Stimulated activated CD4-positive, alpha-beta T cell treated with anti-CD3 and anti-CD28 coated beads, Interleukin-1b, Interleukin-23, amount 100 ng/mL, for 48 hours (primary cell): ENCODE measurements at places on chromosomes 5 and 9.

GRCh38 chr9:91060520-91061343, 259.1 kb downstream of the SYK start:
- DNase-seq: no peak

- DNase-seq: no peak
Observed at GRCh38 chr9:91771027-91771426, 179.0 kb downstream of the ROR2 start.

DNA sequence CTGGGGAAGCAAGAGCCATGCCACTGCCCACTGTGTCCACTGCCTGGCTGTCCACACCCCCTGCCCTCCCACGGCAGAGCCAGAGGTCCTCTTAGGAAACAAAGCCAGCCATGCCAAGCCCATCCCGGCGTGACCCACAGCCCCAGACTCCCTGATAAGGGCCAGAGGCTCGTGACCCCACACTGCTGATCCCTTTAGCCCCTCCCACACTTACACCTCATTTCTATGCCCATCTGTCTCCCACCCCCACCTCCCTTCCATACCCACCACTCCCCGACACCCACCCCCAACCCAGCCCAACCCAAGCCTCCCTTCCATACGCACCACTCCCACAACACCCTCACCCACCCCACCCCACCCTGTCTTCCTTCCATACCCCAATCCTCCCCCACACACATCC, 17.3 kb downstream of the PTGES start:
- no peak for DNase-seq

- DNase-seq: no peak
Observed at GRCh38 chr9:17291766-17292165, 156.9 kb downstream of the CNTLN start.

GRCh38 chr5:41869151-41869723, 988 bp downstream of the OXCT1 start:
- DNase-seq: no peak

DNA sequence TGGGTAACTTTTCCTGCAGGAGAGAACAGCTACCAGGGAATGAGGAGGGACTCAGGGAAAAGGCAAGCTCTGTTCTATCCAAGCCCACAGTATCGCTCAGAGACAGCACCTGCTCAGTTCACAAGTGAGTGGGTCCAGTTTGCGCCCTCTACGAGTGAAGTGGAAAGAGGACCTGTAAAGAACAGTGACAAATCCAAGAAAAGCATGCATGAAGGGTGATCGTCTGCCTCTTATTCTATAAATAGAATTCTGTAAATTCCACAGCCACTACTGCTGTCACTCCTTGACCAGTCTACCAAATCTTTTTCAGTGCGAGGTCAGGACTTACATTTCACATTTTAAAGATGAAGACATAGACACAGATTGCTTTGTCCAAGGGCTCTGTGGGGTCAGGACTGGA, 117.5 kb downstream of the ENTREP1 start:
- DNase-seq: no peak

DNA sequence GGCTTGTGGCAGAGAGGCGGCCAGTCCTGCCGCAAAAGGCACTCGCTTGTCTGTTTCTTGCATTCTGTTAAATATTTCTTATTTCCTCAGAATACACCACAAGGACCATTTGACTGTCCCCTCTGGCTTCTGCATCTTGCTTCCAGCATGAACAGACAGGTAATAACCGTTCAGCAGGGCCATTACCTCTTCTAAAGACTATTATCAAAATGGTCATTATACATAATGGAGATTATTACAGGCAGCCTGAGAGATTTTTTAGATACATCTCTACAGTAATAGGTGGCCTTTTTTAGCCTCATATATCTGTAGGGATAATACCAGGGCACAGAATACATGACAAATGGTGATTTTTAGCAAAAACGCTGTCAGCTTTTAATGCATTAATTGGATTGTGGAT, 382.0 kb downstream of the PSAT1 start:
- no peak for DNase-seq

- no peak for DNase-seq
Observed at GRCh38 chr5:88792144-88792840, 90.7 kb downstream of the MEF2C start.

GRCh38 chr5:54895816-54896341, 89.5 kb downstream of the ESM1 start:
- DNase-seq: no peak

- DNase-seq: no peak
Observed at GRCh38 chr5:158746979-158747378, 352.7 kb downstream of the EBF1 start.

- DNase-seq: no peak
Observed at GRCh38 chr9:136326061-136326760, 1.1 kb upstream of the GPSM1 start.

DNA sequence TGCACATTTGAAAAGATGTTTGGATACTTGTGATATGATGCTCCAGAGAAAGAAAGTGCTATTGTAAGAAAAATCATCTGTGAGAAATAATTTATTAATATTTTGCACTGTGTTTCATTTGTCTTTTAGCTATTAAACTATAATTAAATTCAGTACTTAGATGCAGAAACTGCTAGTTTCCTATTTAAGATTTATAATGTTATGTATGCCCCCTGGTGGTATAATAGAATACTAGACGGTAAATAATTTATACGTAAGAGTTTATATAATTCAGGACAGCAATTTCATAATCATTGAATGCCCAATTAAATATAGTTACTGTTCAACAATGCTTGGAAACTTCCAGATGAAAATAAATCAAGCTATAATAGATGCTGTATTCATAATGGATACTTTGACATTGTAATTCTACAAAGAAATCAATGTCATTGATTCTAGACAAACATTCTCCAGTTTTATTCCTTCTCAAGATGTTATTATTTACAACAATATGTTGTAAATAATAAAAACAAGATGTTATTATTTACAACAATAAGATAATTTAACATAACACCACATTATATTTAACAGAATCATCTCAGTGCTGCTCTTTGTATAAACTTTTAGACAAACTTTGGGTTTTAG, 101.0 kb downstream of the TMEM232 start:
- no peak for DNase-seq

DNA sequence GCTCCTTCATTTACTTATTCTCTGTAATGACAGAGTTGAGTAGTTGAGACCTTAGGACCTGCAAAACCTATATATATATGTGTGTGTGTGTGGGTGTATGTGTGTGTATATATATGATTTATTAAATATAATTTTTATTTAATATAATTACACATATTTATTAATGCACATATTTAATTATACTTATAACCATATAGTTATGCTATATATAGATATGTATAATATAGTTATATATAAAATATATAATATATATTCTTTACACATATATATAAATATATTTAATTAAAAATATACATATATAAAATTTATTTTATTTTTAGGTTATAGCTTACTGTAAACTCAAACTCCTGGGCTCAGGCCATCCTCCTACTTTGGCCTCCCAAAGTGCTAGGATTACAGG, 23.7 kb downstream of the ACER2 start:
- DNase-seq: no peak

- no peak for DNase-seq
Observed at GRCh38 chr5:74630453-74631066, 10.0 kb downstream of the ENC1 start.

DNA sequence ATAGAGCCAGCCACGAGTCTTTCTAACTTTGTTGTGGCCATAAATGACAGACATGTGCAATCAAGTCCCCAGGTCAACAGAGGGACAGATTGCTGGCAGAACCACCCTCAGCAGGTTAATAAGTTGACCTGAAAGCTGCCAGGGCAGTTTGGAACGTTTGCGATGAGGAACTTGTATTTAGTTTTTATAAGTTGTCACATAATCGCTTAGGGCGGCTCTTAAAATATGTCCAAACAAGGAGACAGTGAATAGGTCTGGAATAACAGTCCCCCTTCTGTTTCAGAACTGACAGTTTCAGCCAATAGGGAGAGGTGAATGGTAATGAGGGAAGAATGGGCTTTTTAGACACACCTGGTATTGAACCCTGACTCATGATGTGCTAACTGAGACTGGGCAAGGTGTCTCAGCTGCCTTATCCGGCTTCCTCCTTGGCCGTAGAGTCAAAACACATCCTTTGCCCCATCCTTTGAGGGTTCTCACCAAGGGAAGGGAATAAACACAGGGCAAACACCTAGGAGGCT, 33.6 kb upstream of the GABRP start:
- DNase-seq: no peak

- DNase-seq: peak; percentile 62
Observed at GRCh38 chr9:137241490-137242268, 592 bp downstream of the TUBB4B start.

DNA sequence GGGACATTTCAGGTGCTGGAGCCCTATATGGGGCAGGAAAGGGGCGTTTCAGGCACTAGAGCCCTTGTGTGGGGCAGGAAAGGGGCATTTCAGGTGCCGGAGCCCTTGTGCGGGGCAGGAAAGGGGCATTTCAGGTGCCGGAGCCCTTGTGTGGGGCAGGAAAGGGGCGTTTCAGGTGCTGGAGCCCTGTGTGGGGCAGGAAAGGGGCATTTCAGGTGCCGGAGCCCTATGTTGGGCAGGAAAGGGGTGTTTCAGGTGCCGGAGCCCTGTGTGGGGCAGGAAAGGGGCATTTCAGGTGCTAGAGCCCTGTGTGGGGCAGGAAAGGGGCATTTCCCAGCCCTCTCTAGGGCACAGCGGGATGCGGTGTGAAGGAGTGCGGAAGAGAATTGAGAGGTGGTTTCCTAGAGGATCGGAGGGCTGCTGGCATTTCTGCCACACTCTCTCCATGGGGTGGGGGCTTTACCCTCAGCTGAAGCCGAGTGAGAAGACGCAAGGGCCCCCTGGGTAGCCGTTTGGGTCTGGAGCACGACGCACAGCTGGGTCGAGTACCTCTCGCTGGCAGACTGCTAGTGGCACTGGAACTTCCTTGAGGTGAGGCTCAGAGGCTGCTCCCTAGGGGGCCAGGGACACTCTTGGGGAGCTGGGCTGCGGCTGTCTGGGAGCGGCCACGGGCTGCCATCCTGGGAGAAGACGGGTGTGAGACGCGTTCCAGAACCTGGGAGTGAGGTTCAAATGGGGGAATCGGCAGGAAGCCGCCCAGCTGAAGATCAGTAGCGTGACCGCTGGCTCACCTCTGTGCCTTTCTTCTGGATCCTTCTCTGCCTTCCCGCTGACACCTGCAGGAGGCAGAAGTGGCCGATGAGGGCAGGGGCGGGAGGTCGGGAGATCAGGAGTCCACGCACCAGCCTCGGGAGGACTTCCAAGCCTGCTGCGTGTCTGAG, 122.6 kb upstream of the IRX4 start:
- DNase-seq: no peak

DNA sequence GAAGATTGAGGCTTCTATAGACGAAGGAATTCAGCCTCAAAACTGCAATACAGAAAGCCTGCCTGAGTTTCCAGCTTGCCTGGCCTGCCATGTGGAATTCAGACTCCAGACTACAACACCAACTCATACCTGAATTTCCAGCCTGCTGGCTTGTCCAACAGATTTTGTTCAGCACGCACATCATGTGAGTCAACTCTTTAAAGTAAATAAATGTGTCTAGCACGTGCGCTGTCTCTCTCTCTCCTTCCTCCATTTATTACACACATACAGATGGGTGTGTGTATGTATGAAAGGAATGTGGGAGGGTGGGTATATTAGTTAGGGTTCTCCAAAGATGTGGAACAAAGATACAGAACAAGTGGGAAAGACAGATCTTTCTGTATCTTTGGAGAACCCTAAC, 82.4 kb upstream of the TAS2R1 start:
- no peak for DNase-seq

GRCh38 chr5:151671950-151672349, 14.8 kb downstream of the SPARC start:
- DNase-seq: no peak

- no peak for DNase-seq
Observed at GRCh38 chr5:15790446-15791018, 290.6 kb downstream of the FBXL7 start.

DNA sequence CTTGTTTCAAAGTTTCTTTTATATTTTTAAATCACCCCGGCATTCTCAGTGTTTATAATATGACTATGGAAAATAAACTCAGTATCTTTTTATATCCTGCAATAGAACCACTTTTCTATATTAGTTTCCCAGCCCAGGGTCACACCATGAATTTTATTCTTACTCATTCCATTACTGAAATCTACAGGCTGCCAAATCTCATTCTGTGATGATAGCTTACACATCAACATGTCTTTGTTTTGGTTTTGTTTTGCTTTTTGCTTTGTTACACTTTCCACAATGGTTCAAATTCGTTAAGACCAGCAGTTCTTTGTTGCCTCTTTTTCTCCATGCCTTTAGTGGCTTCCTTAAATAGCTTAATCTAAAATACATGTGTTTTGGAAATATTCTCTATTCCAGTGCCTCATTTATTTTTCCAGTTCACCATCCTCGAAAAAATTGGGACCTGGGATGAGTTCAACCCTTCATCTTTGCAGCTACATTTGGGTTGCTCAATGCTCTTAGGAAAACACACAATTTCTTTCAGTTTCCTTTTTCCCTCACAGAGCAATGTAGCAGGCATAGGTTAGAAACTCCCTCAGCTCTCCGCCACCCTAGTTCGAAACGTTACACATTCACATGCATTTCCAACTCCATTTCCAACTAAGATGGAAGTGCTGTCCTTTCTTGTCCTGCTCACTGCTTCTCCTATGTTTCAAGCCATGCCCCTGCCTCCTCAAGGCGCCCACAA, 1146.3 kb downstream of the MAT2B start:
- no peak for DNase-seq

DNA sequence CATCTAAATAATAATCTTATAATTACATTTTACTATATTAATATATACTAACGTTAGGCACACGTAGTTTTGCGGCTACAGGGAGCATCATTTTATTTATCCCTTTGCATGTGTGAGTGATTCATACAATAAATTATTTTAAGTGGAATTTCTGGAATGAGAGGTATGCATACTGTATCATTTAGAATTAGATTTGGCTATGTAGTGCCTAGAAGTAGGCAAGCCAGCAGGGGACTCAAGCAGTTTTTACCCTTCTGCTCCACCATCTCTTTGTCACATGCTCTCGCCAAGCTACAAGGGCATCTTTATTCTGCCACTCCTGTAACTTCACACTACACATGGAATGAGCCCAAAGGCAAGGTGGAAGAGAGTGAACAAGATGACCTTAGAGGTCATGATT, 60.8 kb downstream of the MEGF10 start:
- no peak for DNase-seq

GRCh38 chr9:112699230-112699629, 18.7 kb downstream of the INIP start:
- no peak for DNase-seq
